ENCODE measurements at places on chromosomes 4 and X. TPM values are rescaled to one million over a fixed set of nuclear protein-coding genes. Genes with fewer than 3 reads are reported as not detected.

DNA sequence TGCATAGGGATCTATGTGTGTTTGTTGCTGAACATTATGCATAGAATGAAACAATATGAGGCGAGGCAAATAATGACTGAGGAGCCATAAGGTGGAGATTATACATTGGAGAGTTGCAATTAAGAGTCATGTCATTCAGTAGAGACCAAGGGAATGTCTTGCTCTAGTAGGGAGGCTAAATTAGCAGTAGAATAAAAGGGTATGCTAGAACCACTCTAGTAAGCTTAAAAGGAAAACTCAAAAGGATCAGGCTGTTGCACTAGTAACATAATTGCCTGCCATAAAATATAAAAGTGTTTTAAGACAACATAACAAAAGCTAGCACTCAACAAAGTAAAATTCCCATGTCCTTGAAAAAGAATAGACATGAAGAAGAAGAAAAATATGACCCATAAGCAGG, 586.2 kb upstream of the DIAPH2 start:
- no peak for DNase-seq

GRCh38 chrX:17674601-17675000, 62.7 kb upstream of the SCML1 start:
- DNase-seq: peak; percentile 52

- peak; percentile 99 for DNase-seq
These were observed 32.7 kb downstream of the ACSL1 start for GRCh38 chr4:184792950-184793555.

- DNase-seq: peak; percentile 98
These were observed 56.7 kb upstream of the RASSF6 start for GRCh38 chr4:73676861-73677323.

DNA sequence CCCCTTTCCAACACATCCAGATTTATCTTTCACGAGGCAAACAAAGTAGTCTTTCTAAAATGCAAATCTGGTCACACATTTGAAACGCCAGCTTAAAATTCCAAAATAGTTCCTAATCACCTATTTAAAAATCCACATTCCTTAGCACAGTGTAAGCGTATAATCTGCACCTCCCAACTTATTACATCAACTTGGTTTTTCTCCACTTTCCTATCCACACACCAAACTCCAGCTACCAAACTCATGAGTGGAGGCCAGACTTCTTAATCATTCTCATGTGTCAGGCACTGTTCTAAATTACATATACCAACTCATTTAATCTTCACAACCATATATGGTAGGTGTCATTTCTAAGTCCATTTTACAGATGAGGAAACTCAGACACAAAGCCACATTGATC, 33.8 kb downstream of the ENOX2 start:
- peak; percentile 20 for DNase-seq

DNA sequence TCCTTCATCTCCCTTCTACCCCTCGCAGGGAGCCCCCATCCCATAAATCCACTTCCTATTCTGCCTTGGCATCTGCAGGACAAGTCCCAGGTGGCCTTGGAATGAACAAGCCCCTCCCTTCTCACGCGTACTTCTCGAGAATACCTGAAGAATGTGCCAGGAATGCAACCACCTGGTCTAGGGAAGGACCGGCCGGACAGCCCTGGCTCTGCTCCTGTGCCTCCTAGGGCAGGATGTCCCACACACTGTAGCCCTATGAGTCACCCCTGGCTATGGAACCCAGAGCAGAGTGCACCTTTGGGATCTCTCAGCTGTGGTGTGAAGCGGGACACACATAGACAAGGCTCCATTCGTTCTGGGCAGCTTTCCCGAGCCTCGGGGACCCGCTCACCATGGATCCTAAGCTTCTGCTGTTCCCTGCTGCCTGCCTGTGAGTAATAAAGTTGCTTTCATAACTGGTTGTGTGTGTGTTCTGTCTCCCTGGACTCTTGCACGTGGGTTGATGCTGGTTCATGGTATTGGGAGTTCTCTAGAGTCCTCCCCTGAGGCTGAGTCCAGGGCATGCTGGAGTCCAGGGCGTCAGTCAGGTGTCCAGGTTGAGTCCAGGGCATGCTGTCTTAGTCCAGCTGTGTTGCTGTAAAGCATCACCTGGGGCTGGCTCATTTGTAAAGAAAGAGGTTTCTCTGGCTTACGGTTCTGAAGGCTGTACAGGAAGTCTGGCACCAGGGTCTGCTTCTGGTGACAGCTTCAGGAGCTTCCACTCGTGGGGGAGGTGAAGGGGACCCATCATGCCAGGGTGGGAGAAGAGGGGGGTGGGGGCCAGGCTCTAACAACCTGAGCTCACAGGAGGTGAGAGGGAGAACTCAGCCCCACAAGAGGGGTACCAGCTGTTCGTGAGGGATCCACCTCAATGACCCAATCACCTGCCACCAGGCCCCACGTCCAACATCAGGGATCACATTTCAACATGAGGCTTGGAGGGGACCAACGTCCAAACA, 7.4 kb upstream of the PDE6B start:
- DNase-seq: peak; percentile 29

GRCh38 chr4:168615294-168616065, 118.6 kb downstream of the PALLD start:
- DNase-seq: peak; percentile 40

DNA sequence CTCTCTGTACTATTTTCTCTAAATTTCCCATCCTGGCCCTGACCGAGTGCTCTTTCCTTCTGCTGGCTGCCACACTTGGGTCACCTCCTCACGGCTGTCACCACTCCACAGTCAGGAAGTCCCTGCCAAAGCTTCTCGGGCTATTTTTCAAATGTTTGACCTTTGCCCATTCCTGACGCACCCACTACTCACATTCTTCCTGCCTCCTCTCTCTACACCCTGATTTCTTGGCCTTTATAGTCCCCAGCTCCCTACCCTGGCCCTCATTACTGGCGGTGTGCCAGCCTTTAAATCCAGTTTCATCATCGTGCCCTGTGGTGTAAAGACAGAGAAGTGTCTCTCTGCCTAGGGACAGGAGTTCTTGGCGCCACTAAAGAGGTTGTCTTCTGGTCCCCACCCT, 46.4 kb upstream of the GATB start:
- no peak for DNase-seq

DNA sequence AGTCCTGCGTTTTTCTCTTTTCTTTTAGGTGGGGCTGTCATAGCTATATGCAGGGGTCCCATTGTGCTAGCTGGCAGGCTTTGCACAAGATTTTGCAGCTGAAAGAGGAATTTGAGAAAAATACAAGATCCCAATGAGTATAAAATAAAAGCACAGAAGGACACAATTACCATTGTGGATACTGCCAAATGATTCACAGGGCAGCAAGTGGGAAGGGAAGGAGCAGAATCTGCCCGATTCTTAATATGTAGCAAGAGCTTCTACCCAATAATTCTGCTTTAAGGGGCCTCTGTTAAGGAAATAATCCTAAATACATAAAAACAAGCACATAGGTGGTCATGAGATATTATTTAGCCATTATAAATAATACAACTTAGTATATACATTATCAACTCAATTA, 25.9 kb upstream of the ING2 start:
- no peak for DNase-seq

DNA sequence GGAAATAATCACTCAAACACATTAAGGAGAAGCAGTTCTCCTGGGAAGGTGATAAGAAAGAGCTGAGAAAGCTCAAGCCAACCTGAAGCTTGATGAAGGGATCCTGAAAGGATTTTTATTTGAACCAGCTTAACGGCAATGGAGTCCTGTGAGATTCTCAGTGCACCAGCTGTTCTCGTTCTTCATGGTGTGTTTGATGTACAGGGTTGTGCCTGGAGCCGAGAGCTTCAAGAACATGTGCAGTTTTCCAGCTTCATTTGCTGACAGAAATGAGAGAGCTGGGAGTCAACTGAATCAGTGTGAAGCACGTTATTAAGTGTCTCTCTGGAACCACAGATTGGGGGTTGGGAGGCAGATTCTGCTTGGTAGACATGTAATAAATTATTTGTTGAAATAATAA, 115.7 kb downstream of the ANKRD50 start:
- no peak for DNase-seq

DNA sequence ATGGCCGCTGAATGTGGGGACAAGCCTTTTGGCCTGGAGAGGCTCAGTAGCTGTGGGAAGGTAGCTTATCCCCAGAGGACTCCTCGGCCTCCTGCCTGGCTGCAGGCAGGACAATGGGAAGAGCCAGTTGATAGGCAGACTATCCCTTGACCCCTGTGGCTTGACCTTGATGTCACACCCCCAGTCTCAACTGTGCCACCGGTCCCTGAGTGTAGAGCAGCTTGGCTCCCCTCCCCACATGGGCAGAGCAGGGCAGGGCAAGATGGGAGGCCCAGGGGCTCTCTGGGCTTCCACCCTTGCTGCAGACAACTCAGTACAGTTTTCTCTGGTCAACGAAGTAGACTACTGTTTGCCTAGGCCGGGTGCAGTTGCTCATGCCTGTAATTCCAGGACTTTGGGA, 25.7 kb downstream of the SYAP1 start:
- no peak for DNase-seq

DNA sequence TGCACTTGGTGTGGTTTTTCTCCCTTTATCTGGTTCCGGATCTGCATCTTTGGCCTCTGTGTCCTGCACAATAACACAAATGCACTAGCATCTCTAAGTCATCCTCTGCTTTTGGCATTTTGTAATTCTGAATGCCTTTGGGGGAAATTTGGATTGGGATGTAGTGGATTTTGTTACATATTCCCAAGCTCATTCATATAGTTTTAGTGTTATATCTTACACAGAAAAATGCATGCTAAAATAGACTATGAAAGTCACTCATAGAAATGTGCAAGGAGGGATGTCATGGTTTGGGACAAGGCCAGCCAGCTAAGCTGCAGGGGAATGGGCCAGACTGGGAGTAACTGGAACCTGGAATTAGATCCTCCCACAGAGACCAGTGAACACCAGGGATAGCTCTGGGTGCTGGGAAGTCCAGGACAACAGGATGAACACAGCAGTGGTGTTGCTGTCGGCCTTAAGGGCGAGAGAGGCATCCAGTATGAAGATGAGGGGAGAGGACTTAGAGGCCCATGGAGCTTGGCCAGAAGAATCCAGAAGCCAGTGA, 20.1 kb downstream of the ENPP6 start:
- no peak for DNase-seq

- DNase-seq: no peak
These were observed 399.7 kb downstream of the PABPC4L start for GRCh38 chr4:133801883-133802282.

DNA sequence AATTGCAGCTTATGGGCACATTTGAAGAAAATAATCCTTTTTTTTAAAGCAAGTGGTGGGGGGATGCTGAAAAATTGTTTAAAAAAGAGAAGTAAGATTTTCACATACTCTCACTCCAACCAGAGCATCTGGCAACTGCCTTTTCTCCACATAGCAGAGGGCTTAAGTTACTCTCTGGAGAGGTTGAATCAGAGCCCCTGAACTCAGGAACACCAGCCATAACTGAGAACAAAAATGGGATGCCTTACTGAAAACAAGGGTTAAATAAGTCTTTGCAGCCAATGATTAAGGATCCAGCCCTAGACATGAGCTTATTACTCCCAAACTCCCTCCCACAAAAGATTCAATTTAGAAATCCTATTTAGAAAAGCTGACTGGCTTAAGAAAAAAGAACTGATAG, 27.5 kb downstream of the CASK start:
- DNase-seq: no peak

DNA sequence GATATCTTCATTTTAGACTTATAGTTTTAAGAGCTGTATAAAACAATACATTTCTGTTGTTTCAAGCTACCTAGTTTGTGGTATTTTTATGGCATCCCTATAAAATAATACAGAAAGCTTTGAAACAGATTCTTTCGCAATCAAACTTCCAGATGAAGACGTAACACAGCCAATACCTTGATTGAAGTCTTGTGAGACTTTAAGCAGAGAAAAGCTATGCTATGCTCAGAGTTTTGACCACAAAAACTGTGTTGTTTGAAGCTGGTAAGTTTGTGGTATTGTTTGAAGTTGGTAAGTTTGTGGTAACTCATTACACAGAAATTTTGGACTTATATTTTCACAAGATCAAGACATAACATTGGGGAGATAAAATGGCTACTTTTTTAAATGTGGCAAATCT, 201.8 kb upstream of the UGT8 start:
- peak; percentile 18 for DNase-seq

SMIM14 gene
- total RNA-seq: 89.7 TPM

Measured in renal cortical epithelial cell (primary cell).